Right ventricle myocardium superior (tissue), 1 donor: ENCODE measurements at places on chromosomes 1 and 21. TPM values are rescaled to one million over a fixed set of nuclear protein-coding genes. Genes with fewer than 3 reads are reported as not detected.

DNA sequence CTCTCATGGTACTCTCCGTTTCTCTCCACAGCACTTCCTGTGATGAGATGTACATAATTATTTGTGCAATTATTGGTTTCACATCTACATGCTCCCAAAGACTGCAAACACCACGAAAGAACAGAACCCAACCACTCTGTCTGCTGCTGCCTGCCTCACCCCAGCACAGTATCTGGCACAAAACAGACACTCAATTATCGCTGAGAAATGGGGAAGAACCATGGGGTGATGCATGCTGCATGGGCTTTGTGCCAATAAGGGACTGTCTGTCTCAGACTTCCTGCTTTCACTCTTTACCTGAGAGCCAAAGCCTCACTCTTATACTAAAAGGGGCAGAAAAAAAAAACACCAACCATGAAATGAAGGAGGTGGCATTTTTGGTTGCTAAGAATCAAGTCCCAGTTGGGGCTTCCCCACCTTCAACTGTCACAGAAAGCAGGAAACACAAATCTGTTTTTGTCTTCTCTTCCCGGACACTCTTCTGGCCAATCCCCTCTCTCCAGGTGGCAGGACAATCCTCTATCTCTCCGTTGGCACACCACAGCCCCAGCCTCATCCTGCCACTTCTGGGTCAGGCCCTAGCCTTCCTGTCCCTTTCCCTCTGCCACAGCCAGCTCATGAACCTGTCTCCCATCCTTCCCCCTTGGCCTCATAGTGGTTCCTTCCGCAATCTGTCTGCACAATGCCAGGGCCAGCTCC is 82.0 kb downstream of the TGFBR3 start:
- DNase-seq: no peak

DNA sequence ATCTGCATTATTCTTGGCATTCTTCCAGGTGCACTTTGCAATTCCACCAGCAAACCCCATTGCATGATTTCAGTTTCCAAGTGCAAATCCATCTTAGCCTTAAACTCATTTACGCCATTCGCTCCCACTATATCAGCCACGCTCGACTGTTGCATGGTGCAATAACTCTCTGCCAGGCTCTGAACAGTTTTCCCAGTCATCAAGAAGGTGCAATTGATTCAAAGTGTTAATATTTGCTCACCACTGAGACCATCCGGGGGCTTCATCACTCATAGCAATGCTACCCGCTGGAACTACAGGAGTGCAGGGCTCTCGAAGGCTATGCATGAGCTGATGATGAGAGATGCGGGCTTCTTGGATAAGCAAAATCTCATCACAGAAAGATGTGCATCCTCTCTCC is 488.2 kb downstream of the OMA1 start:
- DNase-seq: no peak

DNA sequence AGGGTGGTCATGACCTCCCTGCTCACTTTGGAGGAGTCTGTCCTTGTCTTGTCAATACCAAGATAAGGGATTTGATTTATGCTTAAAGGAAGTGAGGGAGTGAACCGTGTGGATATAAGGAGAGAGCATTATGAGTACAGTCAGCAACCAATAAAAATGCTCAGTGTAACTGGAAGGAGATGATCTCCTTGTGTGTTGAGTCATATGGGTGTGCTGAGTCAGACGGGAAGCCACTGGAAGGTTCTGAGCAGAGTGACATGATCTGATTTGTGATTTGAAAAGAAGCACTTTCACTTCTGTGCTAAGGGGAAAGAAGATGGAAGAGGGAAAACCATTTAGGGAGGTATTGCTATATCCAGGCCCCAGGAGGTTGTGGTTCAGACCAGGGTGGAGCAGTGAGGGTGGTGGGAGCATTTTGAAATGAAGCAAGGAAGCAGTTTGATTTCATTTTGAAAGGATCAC is 2.5 kb upstream of the BCL10 start:
- DNase-seq: no peak

The FAM151A gene
- 2.1 TPM for total RNA-seq

The TRIM58 gene
- total RNA-seq: 0.13 TPM
